ENCODE measurements at places on chromosomes 2 and 18. TPM values are rescaled to one million over a fixed set of nuclear protein-coding genes. Genes with fewer than 3 reads are reported as not detected.
A peak's percentile ranks its signal among the peaks of the same experiment; 100 is the strongest.

GRCh38 chr2:60280238-60280637, 273.2 kb downstream of the BCL11A start:
- DNase-seq = no peak
- no peak overlapping the region for H3K27ac ChIP-seq
- H3K4me1 ChIP-seq = no peaks in the 10 kb centered on the region

DNA sequence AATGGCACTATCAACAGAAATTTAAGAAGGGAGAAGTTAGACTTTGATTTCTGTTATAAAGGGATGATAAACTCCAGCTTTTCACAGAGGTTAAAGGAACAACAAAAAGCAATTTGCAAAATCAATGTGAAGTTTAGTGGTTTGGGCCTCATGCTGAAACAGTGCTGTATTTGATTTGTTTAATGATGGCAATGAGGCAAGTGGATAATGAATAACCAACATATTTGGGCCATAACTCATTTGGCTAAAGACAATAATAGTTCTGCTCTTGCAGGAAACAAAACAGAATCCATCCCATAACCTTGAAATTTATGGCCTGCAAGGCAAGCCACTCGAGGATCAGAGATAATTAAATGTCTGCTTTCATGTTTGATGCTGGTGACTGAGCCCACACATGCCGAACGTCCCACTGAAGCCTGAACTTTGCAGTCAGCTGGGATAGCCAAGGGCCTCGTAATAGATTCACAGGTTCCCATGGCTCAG, 56.5 kb downstream of the TPGS2 start:
- H3K27ac ChIP-seq = peak overlapping the region; percentile 43
- H3K4me3 ChIP-seq = no peak overlapping the region
- 0 out of 2 replicates have a peak, but pooled peaks cover 2% of the 10 kb centered on the region for H3K36me3 ChIP-seq
- peaks cover 14% of the 10 kb centered on the region for H3K4me1 ChIP-seq
- peak; percentile 48 for DNase-seq

The ZNF521 gene
- 44.7 TPM for total RNA-seq

GRCh38 chr2:112807233-112807807, 23.0 kb upstream of the IL1A start:
- H3K27ac ChIP-seq = no peak overlapping the region
- H3K4me1 ChIP-seq = peaks cover 6% of the 10 kb centered on the region
- H3K36me3 ChIP-seq = no peaks in the 10 kb centered on the region
- H3K4me3 ChIP-seq = no peak overlapping the region
- no peak for DNase-seq

GRCh38 chr18:10523544-10523943, 2.3 kb upstream of the NAPG start:
- no peak for DNase-seq
- peaks cover 11% of the 10 kb centered on the region for H3K4me1 ChIP-seq

The ANKRD62 gene
- not detected for total RNA-seq

DNA sequence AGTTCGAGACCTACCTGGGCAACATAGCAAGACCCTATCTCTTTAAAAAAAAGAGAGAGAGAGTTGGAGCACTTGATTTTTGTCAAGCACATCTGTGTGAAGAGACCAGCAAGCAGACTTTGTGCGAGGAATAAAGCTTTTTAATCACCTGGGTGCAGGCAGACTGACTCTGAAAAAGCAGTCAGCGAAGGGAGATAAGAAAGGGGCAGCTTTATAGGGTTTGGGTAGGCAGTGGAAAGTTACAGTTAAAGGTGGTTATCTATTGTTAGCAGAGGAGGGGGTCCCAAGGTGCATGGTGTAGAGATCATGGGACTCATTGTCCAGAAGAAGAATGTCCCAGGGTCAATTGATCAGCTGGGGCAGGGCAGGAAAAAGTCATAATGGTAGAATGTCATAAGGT, 34.4 kb downstream of the NCL start:
- H3K27ac ChIP-seq = no peak overlapping the region
- H3K4me1 ChIP-seq = no peaks in the 10 kb centered on the region
- no peaks in the 10 kb centered on the region for H3K36me3 ChIP-seq
- no peak for DNase-seq
- H3K27me3 ChIP-seq = peaks cover 5% of the 10 kb centered on the region
- H3K4me3 ChIP-seq = no peak overlapping the region

Data from IMR-90 (cell line).